ENCODE measurements at places on chromosomes 5 and 9.

DNA sequence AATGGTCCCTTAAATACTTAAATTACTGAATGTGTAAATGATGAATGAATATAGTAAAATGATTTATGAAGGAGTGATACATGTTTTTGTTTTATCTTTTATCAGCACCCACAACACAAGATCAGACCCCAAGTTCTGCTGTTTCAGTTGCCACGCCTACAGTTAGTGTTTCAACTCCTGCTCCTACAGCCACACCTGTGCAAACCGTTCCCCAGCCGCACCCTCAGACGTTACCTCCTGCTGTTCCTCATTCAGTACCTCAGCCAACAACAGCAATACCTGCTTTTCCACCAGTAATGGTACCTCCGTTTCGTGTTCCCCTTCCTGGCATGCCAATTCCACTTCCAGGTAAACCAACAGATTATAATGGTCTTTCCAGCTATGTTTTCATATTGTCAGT is 16.3 kb downstream of the TCERG1 start:
- no peak for DNase-seq

GRCh38 chr9:38084556-38084880 is 15.5 kb upstream of the SHB start:
- no peak for DNase-seq

DNA sequence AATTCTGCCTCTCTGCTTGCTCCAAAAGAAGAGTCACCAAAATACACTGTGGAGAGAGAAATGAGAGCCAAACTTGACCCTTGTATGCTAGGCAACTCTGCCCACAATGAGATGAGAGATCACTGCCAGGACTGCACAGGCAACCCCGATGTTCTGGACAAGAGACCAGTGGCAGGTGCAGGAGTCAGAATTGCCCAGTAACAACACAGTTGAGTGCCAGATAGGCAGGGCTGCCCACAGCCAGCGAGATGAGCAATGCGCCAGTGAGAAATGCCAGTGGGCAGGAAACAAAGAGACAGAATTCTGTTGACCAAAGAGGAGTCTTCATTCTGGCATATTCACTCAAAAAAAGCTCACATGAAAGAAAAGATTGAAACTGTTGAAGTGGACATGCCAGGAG is 570.7 kb downstream of the CAAP1 start:
- no peak for DNase-seq

- no peak for DNase-seq
Observed at GRCh38 chr9:28456861-28457260, 883.6 kb upstream of the C9orf72 start.

- DNase-seq = no peak
Observed at GRCh38 chr5:136689552-136689951, 324.2 kb upstream of the TRPC7 start.

GRCh38 chr5:15991586-15991985 is 188.0 kb downstream of the MARCHF11 start:
- no peak for DNase-seq

- peak; percentile 49 for DNase-seq
Observed at GRCh38 chr5:125412561-125413495, 666.4 kb upstream of the ZNF608 start.

DNA sequence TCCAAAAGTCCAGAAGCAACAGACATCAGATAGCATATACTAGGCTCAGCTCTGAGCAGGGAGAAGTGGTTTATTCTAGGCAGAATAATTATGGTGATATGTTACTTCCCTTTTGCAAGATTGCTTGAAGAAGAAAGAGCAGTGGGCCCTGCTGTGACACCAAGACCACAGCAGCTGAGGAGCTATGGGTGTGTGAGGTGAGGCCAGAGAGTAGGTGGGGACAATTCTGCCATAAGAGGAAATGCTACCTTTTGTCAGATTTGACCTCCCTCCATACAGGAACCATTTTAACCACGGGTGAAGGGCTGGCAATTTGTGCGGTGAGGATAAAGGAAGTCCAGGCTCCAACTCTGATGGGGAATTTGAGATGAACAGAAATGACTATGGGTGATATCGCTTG is 51.3 kb downstream of the TNFSF15 start:
- no peak for DNase-seq

DNA sequence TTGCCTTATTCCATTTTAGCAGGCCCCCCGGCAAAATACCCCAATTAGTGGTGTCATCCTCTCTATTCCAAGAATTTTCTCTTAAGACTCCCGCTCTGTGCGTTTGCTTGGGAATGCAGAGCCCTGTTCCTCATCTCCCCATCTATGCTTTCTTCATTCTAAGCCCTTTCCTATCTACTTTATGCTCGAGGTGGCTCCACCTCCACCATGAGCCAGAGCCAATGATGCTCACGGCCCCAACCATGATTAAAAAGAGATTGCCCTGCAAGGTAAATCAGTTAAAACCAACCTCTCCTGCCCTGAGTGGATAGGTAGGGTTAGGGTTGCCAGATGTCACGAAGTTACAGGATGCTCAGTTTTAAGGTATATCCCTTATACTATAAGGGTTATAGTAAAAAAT is 677 bp upstream of the TXNDC15 start:
- no peak for DNase-seq

GRCh38 chr9:133252301-133253020 is 22.5 kb downstream of the ABO start:
- no peak for DNase-seq

- no peak for DNase-seq
Observed at GRCh38 chr5:142966121-142966420, 195.9 kb downstream of the ARHGAP26 start.

GRCh38 chr5:145585443-145586148 is 249.5 kb downstream of the PRELID2 start:
- no peak for DNase-seq

GRCh38 chr5:158847772-158848171 is 251.9 kb downstream of the EBF1 start:
- DNase-seq = no peak
